ENCODE measurements at places on chromosomes 12 and 14.

GRCh38 chr14:101843665-101844064, 82.2 kb downstream of the PPP2R5C start:
- peaks cover 18% of the 10 kb centered on the region for H3K36me3 ChIP-seq
- no peak overlapping the region for H3K4me3 ChIP-seq
- no peaks in the 10 kb centered on the region for H3K27me3 ChIP-seq
- DNase-seq = no peak
- H3K27ac ChIP-seq = peak overlapping the region; percentile 89

DNA sequence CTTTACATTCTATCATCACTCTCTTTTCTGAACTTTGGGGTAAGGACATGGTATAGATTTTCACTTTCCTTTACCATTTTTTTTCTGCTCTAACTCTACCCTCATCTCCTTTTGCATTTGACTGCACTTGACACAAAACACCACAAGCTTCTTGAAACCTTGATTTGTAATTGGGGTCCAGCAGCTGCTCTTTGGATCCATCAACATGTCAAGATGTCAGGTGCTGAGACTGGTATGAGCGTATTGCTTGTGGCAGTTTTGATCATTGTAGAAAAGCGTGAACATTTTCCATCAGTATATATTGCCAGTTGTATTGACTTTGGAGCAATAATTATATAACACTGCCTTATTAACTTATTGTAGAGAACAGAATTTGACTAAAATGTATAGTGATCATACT, 838.6 kb downstream of the TRHDE start:
- H3K36me3 ChIP-seq = no peaks in the 10 kb centered on the region
- H3K4me3 ChIP-seq = no peak overlapping the region
- no peak overlapping the region for H3K27ac ChIP-seq
- no peaks in the 10 kb centered on the region for H3K27me3 ChIP-seq

DNA sequence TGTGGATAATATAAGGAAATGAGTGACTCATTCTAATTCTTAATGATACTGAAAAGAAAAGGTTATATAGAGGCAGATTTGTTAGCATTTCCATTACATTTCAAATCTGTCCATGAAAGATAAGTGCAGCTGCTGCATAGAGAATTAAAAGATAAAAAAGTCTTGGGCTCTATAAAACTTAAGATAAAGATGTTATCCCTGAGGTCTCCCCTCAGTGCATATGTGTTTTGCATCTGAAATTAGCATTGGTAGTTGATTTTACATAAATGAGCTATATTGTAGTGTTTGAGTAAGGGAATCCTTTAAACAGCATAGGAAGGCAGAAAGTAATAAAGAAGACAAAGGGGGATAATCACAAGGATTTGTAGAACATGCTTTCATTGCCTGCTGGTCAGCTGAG, 206.2 kb downstream of the FSCB start:
- H3K4me1 ChIP-seq = no peaks in the 10 kb centered on the region
- no peak overlapping the region for H3K4me3 ChIP-seq
- no peaks in the 10 kb centered on the region for H3K36me3 ChIP-seq
- no peaks in the 10 kb centered on the region for H3K27me3 ChIP-seq

- peaks cover 12% of the 10 kb centered on the region for H3K36me3 ChIP-seq
- H3K27me3 ChIP-seq = no peaks in the 10 kb centered on the region
- H3K27ac ChIP-seq = peak overlapping the region; percentile 98
- H3K4me1 ChIP-seq = peaks cover 7% of the 10 kb centered on the region
- DNase-seq = peak; percentile 26
These were observed 9.5 kb downstream of the CDKN1B start for GRCh38 chr12:12726555-12727093.

DNA sequence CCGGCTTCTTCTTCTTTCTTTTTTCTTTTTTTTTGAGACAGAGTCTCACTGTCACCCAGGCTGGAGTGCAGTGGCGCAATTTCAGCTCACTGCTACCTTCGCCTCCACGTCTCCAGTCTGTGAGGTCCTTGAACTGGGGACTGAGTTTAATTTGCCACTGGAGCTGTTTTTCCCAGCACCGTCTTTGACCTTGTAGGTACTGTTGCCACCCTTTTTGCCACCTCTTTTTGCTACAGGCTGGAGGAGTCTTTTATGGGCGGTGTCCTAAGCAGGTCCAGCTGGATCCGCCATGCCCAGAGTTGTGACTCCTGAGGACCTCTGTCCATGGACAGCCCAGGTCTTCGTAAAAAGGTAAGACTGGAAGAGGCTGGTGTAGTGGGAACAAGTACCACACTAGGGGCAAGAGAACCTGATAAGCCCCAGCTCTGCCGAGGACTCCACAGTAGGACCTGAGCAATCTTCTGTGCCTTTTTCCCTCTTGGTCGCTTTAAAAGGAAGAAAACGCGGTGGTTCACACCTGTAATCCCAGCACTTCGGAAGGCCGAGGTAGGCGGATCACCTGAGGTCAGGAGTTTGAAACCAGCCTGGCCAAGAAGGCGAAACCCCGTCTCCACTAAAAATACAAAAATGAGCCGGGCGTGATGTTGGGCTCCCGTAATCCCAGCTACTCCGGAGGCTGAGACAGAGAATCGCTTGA, 946 bp downstream of the RNU4-2 start:
- no peak for DNase-seq
- H3K4me3 ChIP-seq = peak overlapping the region; percentile 4
- no peaks in the 10 kb centered on the region for H3K36me3 ChIP-seq

- H3K27ac ChIP-seq = no peak overlapping the region
- no peaks in the 10 kb centered on the region for H3K27me3 ChIP-seq
- no peaks in the 10 kb centered on the region for H3K36me3 ChIP-seq
- DNase-seq = no peak
- H3K4me3 ChIP-seq = no peak overlapping the region
These were observed 3.7 kb downstream of the CFAP54 start for GRCh38 chr12:96493106-96493505.

GRCh38 chr12:131507094-131507493, 203.8 kb upstream of the SFSWAP start:
- no peak overlapping the region for H3K4me3 ChIP-seq
- peaks cover 58% of the 10 kb centered on the region for H3K4me1 ChIP-seq
- peak; percentile 74 for DNase-seq
- peak overlapping the region; percentile 89 for H3K27ac ChIP-seq

- no peak overlapping the region for H3K27ac ChIP-seq
- H3K4me1 ChIP-seq = no peaks in the 10 kb centered on the region
- no peaks in the 10 kb centered on the region for H3K27me3 ChIP-seq
- no peak overlapping the region for H3K4me3 ChIP-seq
- DNase-seq = no peak
- H3K36me3 ChIP-seq = no peaks in the 10 kb centered on the region
These were observed 13.5 kb upstream of the NRDE2 start for GRCh38 chr14:90345239-90345557.

DNA sequence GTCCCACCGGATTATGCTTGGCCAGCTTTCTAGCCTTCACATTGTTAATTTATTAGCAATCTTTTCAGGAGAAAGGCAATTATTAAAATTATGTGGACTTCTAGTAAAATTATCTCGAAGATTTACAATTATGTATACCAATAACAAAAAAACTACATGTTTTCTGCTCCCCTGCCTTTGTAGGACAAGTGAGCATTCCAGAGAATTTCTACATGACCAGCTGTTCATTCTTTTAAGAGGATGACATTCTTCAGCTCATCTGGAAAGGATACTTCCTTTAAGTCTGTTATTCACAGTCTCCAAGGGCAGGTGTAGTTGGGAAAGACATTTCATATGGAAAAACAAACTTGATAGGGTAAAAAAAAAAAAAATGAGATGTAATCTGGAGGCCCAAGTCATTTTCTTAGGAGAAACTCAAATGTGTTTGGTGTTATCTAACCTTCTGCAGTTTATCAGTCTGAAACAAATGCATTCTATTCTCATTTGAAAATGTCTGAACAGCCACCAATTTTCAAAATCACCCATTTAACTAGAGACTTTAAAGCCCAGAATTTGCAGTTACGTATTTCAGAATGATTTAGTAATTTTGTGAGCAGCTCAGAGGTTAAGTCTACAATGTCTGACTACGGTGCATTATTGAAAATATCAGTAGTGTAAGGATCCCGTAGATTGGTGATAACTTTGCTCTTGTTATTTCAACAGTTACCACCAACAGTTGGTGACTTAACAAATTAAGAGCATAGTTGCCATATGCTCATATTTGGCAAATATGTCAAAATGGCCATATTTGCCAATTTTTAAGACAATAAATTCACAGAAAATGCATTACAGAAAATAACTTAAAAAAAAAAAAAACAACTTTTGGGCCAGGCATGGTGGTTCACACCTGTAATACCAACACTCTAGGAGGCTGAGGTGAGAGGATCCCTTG, 1.8 kb upstream of the PHLDA1 start:
- H3K4me1 ChIP-seq = peaks cover 12% of the 10 kb centered on the region
- H3K27ac ChIP-seq = peak overlapping the region; percentile 34
- DNase-seq = no peak
- peak overlapping the region; percentile 91 for H3K4me3 ChIP-seq

GRCh38 chr14:57875296-57875695, 9.4 kb upstream of the SLC35F4 start:
- H3K27me3 ChIP-seq = no peaks in the 10 kb centered on the region
- no peak overlapping the region for H3K27ac ChIP-seq
- no peaks in the 10 kb centered on the region for H3K4me1 ChIP-seq
- no peak overlapping the region for H3K4me3 ChIP-seq
- DNase-seq = no peak

DNA sequence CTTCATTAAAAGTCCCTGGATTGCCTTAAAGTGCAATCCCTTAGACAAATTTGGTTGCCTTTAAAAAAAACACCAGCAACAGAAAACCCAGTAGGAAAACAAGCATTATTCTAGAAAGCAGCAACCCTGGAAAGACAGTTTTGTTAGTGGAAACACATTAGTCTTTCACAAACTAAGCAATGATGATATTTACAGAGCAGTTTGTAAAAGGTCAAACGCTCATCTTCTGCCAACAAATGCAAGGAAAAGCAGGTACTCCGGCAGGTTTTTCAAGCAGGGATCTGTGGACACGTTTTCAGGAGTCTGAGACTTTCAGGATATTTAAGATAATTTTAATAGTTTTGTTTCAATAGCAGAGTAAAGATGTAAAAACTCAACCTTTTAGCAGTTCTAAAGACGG, 202.2 kb downstream of the EXOC5 start:
- no peak for DNase-seq
- no peak overlapping the region for H3K27ac ChIP-seq
- H3K4me1 ChIP-seq = no peaks in the 10 kb centered on the region
- H3K27me3 ChIP-seq = no peaks in the 10 kb centered on the region
- no peaks in the 10 kb centered on the region for H3K36me3 ChIP-seq

Measured in SK-N-SH (cell line).